ENCODE measurements at places on chromosomes 16 and 17.

DNA sequence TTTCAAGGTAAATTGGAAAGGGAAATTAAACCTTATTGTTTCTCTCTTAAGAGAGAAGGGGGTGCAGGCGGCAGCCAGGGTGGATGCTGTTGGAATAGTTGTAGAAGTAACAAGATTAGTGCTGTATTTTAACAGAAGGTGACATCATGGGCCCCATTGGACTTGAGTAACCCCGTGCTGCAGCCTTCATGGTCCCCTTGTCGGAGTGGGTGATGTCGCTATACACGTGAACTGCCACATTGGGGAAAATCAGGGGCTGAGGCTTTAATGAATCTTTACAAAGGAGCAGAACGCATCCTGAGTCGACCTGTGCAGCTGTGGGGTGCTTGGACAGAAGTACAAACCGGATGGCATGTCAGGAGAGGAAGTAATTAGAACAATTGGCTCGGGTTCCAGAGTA, 3.2 kb downstream of the SNX11 start:
- DNase-seq = no peak

DNA sequence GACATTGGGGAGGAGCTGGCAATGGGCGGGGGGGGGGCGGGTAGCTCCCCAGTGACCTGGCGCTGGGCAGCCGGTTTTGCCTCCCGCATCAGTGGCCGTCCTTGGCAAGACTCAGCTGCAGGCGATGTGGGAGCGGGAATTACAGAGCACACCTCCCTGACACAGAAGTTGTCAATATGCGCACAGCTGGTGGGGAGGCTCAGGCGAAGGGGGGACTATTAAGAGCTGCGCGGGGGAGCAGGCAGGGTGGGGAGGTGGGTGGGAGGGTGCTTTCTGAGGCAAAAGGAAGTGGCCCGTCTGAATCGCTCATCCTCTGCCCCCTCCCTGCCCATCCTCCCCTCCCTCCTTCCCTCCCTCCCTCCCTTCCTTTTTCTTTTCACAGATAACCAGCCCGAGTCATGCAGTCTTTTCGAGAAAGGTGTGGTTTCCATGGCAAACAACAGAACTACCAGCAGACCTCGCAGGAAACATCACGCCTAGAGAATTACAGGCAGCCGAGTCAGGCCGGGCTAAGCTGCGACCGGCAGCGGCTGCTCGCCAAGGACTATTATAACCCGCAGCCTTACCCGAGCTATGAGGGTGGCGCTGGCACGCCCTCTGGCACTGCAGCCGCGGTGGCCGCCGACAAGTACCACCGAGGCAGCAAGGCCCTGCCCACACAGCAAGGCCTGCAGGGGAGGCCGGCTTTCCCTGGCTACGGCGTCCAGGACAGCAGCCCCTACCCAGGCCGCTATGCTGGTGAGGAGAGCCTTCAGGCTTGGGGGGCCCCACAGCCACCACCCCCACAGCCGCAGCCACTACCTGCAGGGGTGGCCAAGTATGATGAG, 44.0 kb downstream of the SREBF1 start:
- DNase-seq = no peak

GRCh38 chr16:67548265-67549126, 13.8 kb upstream of the CTCF start:
- no peak for DNase-seq

DNA sequence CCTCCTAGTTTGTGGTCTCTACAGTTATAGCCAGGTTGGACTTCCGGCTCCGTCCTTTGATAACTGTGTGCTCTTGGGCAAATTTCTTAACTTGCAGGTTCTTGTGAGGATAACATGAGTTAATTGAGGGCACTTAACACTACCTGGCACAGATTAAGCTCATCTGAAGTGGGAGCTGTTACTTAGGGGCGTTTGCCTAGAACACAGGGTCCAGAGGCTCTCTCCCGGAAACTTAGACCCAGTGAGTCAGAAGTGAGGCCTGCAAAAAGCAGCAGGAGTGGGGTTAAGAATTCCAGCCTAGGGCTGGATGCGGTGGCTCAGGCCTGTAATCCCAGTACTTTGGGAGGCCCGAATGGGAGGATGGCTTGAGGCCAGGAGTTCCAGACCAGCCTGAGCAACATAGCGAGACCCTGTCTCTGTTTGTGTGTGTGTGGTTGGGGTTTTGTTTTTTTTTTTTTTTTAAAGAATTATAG, 1.4 kb downstream of the MVP start:
- DNase-seq = no peak

DNA sequence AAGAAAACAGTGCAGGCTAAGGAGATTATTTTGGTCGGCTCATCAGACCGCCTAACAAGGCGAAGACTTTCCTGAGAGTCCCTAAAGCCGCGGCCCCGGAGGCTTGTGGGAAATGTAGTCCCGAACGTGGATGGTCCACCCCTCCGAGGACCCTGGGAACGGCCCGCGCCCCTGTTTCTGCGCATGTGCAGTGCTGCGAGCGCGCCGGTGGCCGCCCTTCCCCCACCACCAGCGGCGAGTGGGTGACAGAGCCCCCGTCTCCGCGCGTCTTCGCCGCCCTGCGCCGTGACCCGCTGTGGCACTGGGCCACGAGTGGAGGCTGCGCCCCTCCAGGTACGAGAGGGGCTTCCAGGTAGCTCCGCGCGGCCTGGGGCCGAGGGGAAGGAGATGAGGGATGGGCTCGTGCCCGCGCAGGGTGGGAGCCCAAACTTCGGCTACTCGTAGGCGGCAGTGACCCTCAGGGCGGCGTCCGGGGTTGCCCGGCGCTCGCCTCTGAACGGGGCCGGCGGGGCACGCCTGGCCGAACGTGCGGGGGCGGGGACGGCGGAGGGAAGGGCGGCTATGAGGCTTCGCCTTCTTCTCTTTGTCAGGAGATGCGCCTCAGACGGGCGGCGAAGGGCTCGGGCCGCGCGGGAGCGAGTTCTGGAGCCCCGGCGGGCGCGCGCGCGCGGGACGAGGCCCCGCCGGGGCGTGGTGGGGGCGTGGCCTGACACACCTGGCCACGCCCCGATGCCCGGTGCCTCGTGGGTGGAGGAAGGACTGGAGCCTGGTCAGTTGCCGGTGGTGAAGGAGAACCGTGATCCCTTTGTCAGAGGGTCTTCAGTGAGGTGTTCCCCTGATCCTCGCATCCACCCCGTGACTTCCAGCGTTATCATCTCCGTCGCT, at the start of gene ZFP1:
ZFP1 (plus strand) TSS at position 214 of the 885 bp plus-strand sequence. CDS start 4,428 bp downstream, outside the sequence.
- peak; percentile 89 for DNase-seq

DNA sequence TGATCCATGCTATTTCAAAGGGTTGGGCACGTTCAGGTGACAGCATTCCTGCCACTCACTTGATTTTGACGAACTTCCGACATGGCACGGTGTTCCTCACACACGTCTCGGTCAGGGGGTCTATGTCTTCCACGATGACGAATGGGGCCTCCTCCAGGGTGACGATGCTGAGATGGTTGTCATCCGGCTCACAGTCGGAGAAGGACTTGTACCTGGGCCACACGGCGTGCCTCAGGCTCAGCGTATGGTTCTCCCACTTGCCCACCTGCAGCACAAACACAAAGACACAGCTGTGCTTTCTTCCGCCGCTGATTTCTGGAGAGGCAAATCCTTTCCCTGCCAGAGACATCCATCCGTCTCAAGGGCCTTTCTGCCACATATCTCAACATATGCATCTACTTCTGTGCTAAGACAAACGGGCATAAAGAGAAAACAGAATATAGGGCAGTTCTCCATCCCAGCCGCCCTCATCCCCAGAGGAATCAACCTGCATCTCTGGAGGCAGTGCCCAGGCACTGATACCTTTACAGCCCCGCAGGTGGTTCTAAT, 332.5 kb downstream of the GRIN2A start:
- DNase-seq = no peak

- no peak for DNase-seq
Observed at GRCh38 chr17:13134076-13134475, 116.2 kb upstream of the ELAC2 start.

GRCh38 chr16:31087481-31087880, 1.3 kb downstream of the PRSS53 start:
- DNase-seq = no peak

GRCh38 chr17:43626023-43626422, 35.7 kb downstream of the MEOX1 start:
- no peak for DNase-seq

Data from stimulated activated CD8-positive, alpha-beta memory T cell treated with anti-CD3 and anti-CD28 coated beads, Interleukin-4, amount 100 ng/mL, for 1 hour (primary cell).